ENCODE measurements at places on chromosomes 12 and 14.

GRCh38 chr12:31626270-31626995 is 33.1 kb upstream of the ETFBKMT start:
- no peak for DNase-seq

GRCh38 chr12:23617749-23618148 is 331.7 kb downstream of the SOX5 start:
- no peak for DNase-seq

DNA sequence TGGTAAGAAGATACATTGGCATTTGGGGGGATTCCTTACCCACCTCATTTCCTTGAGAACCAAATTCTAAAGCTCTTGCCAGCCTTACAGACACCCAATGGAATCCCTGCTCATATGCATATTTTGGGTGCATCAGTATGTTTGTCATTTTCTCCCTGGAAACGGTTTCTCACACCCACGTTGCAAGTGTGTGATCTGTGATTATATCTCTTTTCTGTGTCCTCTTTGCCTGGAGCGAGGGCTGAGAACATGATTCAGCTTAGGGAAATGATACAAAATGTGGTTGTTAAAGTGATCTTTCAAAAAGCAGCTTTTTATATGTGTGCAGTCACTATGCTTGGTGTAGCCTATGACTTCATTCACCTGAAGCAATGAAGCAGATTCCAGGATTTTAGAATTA is 52.0 kb downstream of the KCNMB4 start:
- DNase-seq: no peak

- DNase-seq: no peak
Measured at GRCh38 chr12:65532162-65532561, 253.7 kb downstream of the MSRB3 start.

GRCh38 chr12:65566751-65567150 is 257.5 kb upstream of the HMGA2 start:
- DNase-seq: no peak

- DNase-seq: no peak
Measured at GRCh38 chr12:115597157-115597712, 680.3 kb downstream of the MED13L start.

GRCh38 chr12:8513256-8513655 is at the start of gene CLEC4D:
Gene CLEC4D, plus strand, starts transcription at chr12:8513503. Its CDS starts 230 bp downstream, at chr12:8513733.
- DNase-seq: no peak

DNA sequence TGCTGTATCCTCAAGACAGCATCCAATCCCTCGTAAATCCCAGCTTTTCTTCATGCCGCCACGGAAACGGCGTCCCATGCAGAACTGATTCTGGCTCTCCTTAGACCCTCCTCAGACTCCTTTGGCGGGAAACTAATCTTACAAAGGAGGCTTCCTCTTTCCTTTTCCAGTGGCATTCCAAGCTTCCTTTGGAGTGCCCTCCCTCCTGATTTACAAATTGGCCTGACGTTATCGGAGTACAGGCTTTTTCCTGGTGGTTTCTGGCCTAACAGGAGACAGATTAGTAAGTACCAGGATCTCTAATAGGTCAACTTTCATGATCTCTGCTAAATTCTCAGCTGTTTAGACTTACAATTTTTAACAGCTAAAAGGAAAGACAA is 1.3 kb upstream of the ZDHHC17 start:
- DNase-seq: no peak

- DNase-seq: no peak
Measured at GRCh38 chr12:49874142-49874897, 29.4 kb downstream of the FAIM2 start.
